BE2C (cell line): ENCODE measurements at places on chromosomes 7 and 10.

GRCh38 chr7:112453505-112454171 lies 3.4 kb downstream of the IFRD1 start:
- no peak for DNase-seq

DNA sequence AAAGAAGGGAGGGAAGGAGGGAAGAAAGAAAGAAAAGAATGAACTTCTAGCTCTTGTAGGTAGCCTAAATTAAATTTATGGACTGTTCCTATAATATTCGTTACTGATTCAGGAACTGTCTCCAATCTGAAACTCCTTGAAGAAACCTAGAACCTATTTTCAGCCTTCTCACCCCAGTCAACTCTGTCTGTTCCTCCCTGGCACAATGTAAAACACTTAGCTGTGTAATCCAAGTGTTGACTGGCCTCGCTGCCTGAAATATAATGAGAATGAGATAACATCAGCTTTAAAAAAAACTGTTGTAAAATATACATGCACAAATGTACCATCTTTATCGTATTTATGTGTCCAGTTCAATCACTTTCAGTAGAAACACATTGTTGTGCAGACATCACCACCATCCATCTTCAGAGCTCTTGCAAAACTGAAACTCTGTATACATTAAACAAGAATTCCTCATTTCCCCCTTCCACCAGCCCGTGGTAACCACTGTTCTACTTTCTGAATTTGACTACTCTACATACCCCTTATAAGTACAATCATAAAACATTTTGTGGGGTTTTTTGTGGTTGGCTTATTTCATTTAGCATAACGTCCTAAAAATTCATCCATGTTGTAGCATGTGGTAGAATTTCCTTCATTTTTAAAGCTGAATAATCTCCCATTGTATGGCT lies 6.3 kb upstream of the C7orf33 start:
- no peak for DNase-seq

DNA sequence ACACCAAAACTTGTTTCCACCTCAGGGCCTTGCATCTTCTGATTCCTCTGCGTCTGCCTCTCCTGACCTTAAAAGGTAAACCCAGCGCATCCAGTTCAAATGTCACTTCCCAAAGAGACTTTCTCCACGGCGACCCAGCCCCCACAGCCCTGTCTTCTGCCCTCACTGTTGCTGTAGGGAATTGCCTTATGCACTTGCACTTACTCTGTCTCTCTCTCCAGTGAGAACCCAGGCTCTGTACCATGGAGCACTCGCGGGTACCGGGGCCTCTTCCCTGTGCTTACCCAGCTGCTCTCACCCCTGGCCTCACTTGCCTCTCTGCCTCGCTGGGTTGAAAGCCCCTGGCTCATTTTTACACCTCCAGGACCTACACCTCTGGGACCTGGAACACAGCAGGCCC lies 48.4 kb downstream of the AOC1 start:
- DNase-seq = no peak

- no peak for DNase-seq
Measured at GRCh38 chr10:131013281-131013912, 298.1 kb downstream of the TCERG1L start.

DNA sequence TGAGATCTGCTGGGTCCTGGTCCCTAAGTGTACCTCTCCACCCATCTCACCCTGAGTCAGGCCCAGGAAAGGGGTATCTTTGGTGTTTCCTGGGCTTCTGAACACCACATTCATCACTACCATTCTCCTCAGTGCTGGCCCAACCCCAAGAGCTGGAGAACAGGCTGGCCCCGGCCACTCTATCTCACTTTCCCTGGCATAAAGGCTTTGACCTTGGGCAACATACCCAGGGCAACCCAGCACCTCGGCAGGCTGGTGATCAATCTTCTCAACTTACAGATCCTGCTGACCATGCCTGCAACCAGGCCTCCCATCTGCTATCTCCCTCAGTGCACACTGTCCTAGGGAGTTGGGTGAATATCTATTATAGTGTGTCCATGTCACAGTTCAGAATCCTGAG lies 2.1 kb downstream of the VSIR start:
- DNase-seq = no peak

DNA sequence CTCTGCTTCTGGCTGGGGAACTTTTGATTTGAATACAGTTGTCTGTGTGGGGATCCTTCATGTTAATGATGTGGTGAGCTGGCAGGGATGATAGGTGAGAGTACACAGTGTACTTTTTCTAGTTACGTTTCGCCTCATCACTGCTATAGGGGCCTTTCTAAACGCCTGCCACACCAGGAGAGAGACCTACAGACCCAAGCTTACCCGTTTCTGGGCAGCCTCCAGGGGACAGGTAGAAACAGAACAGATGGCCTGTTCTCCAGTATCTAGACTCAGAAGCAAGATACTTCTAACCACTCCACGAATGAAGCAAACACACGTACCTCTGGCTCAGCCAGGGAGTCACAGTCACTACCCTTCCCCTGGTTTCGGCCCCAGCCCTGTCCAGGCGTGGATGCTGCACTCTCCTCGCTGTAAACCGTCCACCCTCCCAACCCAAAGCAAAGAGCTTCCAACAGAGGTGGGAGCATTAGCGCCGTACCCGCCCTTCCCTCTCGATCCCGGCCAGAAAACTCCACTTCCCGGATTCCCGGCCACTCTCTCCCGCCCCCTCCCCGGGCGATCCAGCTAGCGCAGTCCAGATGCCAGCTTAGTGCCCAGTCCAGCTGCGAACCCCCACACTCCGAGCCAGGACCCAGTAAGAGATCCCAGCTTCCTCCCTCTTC lies 1.2 kb downstream of the CCDC6 start:
- peak; percentile 37 for DNase-seq

DNA sequence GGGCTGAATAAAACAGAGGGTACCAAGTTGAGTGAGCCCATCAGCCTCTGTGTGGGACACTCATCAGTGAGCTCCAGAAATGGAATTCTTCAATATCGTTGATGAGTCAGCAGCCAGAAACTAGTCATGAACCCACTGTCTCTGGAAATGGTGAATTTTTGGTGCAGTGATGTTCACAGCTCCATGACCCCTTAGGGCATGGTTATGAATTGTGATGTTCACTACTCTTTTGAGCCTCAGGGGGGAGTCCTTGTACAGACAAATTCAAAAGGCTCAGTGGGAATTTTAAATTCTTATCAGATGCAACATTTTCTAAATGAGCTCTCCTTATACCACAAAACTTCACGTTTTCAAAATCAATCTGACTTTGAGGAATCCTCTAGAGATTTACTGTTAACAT lies 335.7 kb downstream of the PHTF2 start:
- peak; percentile 62 for DNase-seq

- DNase-seq = no peak
Measured at GRCh38 chr7:116212869-116213268, 2.5 kb downstream of the TES start.

- DNase-seq = no peak
Measured at GRCh38 chr7:151460474-151460855, 20.5 kb upstream of the CRYGN start.

DNA sequence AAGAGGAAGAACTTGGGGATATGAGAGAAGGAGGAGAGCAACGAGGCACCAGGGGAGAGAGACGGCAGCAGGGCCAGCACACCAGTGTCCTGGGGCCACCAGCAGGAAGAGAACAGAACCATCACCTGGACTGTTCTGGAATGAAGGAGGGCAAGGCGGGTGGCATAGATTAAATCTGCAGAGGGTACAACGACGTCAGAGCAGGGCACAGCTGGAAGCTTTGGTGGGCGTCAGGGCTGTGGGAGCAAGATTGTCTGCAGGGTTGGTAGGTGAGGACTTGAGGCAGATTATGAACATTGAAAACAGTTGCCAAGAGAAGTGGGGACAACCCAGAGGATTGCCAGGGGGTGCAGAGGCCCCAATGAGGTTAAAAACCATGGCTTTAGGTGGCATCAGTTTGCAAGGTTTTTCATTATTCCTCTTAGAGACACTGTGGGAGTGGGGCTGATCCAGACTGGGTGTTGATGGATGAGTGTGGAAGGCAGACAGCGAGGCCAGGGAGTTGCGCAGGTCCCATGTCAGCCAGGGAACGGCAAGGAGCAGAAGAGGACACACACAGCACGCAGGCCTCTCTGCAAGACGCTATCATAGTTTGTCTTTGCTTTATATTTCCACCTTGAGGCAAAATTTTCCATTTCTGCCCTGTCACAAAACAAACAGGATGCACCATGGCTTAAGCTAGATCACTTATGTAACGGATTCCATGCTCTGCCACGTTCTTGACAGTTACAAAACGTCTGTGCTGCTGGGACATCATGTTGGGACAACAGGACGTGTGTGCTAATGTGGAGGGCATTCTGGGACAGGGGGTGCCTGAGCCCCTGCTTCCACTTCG lies 52.5 kb upstream of the LEP start:
- DNase-seq = no peak

GRCh38 chr10:43202657-43203447 lies 64.0 kb downstream of the RASGEF1A start:
- DNase-seq = peak; percentile 18

DNA sequence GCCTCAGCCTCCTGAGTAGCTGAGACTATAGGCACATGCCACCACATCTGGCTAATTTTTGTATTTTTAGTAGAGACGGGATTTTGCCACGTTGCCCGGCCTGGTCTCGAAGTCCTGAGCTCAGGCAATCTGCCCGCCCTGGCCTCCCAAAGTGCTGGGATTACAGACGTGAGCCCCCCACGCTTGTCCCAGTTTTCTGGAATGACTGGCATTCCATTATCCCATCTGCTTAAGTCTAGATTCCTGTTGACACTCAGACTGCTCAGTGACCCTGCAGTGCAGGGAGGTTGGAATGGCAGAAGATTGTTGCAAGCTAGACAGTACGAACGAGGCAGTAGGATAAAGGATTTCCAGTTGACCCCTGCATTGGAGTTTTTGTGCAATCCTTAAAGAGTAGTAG lies 135.1 kb upstream of the NPS start:
- no peak for DNase-seq
